Dermis microvascular lymphatic vessel endothelial cell (primary cell): ENCODE measurements at places on chromosomes 13 and 19. TPM values are rescaled to one million over a fixed set of nuclear protein-coding genes. Genes with fewer than 3 reads are reported as not detected.

GRCh38 chr19:7681340-7682174, 924 bp downstream of the TRAPPC5 start:
- peak; percentile 75 for DNase-seq

GRCh38 chr13:34038541-34039068, 220.7 kb downstream of the RFC3 start:
- DNase-seq = no peak

DNA sequence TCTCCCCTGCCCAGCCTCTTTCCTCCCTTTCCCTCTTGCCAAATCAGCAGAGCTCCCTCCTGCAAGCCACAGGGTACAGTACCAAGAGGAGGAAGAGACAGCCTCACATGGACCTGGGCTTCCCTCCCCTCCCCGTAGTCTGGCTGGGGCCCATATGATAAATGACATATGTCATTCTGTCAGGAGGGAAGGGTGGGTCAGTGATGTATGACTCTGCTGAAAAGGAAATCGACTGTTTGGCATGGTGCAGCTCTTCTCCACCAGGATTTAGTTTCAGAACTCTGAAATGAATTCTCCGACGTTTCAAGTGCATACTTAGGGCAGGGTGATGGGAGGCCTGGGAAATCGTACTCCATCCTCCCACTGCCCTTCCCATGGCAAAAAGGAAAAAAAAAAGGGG, 9.8 kb downstream of the TSHZ3 start:
- no peak for DNase-seq

- peak; percentile 32 for DNase-seq
Observed at GRCh38 chr19:41753159-41753558, 2.2 kb upstream of the CEACAM6 start.

GRCh38 chr13:75713852-75714251, 77.7 kb downstream of the LMO7 start:
- no peak for DNase-seq

- DNase-seq = no peak
Observed at GRCh38 chr19:14916848-14917247, 24.4 kb upstream of the OR7C2 start.

DNA sequence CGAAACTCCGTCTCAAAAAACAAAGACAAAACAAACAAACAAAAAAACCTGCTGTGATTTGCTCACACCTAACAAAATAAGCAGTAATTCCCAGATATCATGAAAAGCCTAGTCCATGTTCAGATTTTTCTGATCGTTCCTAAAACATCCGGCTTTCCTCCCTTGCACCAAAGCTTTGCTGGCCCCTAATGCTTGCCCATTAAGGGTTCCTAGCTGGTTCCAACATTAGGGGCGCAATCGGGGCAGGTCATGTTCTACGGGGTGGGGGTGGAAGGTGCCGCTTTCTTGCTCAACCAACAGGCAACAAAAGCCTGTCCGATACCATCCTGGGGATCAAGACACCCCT, 25.5 kb upstream of the FXYD3 start:
- DNase-seq = no peak

DNA sequence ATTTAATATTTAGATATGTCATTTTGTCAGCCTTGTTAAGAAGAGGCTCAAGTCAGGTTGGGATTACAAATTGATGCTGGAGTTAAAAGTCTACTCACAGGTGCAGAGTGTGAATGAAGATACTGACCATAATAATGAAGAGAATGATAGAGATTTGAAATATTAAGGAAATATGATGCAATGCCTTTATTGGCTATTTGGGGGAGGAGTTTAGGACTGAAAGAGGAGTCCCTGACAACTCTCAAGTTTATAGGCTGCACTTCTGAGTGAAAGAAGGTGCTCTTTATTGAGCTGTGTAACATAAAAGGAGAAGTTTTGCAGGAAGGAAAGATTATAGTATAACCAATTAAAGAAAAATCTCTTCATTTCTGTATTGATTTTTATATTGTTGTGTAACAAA, 827.7 kb upstream of the PCDH9 start:
- DNase-seq = no peak

DNA sequence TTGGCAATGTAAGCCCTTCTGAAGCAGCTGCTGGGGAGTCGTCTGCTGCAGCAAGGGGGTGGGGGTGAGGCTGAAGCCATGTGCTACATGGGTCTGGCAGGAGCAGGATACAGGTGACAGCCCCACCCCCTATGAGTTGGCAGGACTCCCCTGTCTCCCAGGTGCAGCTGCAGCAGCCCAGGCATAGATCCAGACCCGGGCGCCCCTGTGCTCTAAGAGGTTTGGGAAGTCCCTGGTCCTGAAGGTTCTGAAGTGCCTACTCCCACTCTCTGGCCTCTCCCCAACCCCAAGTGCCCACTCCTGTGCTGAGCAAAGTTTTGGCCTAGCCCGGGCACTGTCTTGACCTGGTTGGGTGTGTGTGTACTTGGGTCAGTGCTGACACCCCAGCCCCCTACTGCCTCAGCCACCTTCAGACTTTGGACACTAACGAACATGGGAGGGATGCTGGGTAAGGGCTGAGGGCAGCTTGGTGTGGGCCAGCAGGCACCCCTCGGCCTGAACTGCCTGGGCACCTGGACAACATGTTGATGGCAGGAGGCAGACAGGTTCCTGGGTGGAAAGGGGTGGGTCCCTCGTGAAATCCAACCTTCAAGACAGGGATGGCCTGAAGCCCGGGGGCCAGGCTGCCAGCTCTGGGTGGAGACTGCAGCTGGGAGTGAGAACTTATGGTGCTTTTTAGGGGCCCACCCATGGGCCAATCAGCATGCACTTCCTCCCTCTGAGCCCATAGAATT, 54.1 kb upstream of the SLITRK6 start:
- DNase-seq = no peak

DNA sequence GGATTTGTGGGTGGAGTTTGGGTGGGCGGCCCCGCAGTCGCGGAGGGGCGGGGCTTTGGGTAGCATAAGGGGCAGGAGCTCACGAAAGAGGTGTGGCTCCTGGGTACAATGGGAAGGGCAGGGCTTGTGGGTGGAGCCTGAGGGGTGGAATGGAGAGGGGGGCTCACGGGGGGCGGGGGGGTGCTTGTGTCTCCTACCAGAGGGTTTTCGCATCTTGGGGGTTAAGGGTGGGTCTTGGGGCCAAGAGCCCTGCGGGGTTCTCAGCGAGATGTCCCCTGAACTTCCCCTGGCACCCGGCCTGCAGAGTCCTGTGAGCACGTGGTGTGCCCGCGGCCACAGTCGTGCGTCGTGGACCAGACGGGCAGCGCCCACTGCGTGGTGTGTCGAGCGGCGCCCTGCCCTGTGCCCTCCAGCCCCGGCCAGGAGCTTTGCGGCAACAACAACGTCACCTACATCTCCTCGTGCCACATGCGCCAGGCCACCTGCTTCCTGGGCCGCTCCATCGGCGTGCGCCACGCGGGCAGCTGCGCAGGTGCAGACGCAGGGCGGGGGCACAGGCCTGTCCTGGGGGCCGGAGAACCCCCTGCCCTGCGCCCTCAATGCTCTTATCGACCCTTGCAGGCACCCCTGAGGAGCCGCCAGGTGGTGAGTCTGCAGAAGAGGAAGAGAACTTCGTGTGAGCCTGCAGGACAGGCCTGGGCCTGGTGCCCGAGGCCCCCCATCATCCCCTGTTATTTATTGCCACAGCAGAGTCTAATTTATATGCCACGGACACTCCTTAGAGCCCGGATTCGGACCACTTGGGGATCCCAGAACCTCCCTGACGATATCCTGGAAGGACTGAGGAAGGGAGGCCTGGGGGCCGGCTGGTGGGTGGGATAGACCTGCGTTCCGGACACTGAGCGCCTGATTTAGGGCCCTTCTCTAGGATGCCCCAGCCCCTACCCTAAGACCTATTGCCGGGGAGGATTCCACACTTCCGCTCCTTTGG, 5.1 kb downstream of the FSTL3 start:
- DNase-seq = peak; percentile 97

GRCh38 chr19:39410831-39411080, 1.7 kb upstream of the PLEKHG2 start:
- no peak for DNase-seq

- no peak for DNase-seq
Observed at GRCh38 chr19:36115453-36116343, at the start of gene TBCB. Gene TBCB (plus strand): TSS chr19:36115468. CDS start chr19:36115561, 93 bp downstream.

- no peak for DNase-seq
Observed at GRCh38 chr19:52533901-52534300, 6.4 kb downstream of the ZNF808 start.

DNA sequence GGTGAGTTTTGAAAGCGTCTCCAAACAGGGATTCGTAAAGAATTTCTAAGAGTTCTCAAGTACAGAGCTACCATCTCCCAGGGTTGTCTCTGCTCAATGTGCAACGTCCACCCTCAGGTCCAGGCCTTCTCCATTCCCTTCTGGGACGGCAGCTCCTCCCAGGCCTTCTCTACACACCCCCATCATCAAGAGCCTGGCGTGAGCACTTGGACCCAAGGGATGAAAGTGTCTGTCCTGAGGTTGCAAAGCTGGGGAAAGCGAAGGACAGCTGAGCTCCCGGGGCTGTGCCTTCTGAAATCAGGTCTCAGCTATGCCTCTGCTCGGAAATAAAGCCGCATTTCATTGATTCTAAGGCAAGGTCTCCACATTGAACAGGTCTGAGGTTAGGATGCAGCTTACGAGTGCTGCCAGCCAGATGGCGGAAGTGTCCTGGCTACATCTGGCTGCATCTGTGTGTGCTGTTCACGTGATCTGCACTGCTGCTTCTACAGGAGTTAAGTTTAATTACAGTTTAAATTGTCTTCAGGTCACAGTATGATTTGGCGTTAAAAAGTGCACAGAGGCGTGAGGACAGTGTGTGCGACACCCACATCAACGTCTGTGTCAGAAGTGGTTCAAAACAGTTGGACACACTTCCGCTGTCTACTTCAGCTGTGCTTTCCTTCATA, 27.0 kb upstream of the MIER2 start:
- no peak for DNase-seq

DNA sequence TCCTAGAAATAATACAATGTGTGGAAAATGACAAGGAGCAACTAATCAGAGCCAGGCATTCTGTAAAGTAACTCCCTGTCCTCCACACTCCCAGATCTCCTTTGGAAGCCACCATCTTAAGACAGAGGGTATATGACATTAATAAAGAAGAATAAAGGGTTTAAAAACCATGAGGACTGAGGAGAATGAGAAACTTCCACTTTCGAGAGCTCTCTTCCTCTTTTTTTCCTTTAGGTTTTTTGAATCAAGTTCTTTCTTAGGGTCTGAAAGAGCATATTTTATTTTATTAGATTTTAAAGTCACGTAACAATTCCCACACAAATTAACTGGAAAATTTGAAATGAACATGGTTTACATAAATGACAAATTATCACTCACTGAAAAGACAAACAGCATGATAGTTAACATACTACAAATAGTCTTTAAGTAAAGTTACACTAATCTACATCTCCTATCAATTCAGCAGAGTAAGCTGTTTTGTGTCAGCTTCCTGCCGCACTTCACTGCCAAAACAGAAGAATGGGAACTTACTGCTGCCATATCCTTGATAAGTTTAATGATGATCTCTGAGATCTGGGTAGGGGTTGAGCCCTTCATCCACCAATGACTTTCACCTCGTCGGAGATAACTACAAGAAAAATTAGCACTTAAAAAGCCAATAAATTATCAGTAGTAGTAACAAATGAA, 38.6 kb upstream of the FBXL3 start:
- no peak for DNase-seq

DNA sequence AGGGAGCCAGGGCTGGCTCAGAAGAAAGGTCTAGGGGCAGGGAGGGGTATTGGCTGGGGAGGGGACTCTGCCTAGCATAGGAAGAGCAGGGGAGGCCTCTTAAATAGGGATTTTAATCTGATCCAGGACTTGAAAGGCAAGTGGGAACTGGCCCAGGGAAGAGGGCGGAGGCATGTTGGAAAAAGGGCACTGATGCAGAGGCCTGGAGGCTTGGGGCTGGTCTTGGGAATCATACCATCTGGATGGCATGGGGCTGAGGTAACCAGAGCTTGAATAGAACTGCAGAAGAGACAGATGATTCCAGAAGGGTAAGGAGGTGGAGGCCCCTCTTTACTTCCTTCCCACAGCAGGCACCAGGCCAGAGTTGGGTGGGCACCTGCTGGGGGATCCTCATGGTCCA, 29.1 kb downstream of the CERS4 start:
- no peak for DNase-seq

DNA sequence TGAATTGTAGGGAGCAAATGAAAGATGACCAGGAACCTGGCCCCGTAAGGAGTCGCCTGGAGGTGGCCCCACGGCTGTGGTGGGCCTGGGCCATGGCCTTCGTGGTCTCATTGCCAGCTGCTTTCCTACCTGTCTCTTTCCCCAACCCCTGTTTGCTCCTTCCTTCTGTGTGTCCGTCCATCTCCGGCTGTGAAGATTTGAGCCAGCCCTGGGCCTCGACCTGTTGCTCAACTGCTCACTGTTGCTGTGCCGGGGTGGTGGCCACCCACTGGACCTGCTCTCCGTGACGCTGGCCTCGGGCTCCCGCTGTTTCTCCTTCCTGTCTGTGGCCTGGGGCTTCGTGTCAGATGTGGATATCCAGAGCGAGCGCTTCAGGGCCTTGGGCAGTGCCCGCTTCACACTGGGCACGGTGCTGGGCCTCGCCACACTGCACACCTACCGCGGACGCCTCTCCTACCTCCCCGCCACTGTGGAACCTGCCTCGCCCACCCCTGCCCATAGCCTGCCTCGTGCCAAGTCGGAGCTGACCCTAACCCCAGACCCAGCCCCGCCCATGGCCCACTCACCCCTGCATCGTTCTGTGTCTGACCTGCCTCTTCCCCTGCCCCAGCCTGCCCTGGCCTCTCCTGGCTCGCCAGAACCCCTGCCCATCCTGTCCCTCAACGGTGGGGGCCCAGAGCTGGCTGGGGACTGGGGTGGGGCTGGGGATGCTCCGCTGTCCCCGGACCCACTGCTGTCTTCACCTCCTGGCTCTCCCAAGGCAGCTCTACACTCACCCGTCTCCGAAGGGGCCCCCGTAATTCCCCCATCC, 8.5 kb downstream of the DBP start:
- DNase-seq = no peak

DNA sequence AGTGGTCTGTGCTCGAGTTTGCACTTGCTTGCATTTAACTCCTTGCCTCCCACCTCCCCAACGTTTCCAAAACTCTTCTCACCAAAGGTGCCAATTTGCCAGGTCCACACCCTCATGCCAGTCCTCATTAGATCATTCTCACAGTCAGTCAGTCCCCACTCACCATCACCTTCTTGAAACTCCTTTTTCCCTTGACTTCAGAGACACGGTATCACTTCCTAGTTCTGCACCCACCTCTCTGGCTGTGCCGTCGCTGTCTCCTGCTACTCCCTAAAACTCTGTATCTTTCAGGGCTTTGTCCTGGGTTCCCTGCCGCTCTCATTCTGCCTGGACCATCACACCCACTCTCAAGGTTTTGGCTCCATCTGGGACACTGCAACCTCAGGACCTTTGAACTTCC, 19.6 kb downstream of the OLFM2 start:
- no peak for DNase-seq

The UBAC2 gene
- 25.8 and 33.9 TPM in 2 replicates for total RNA-seq

The ZNF878 gene
- total RNA-seq = 0.13 and 0.26 TPM in 2 replicates

The CEACAM6 gene
- not detected in 2 replicates for total RNA-seq

The HRC gene
- not detected in 2 replicates for total RNA-seq

The BRME1 gene
- total RNA-seq = 0.25 and 0.39 TPM in 2 replicates

The MBD3L3 gene
- total RNA-seq = not detected in 2 replicates

The SELENOW gene
- total RNA-seq = 200 and 277 TPM in 2 replicates

The FSD1 gene
- total RNA-seq = 6.3 and 7.4 TPM in 2 replicates

The ZNF587B gene
- total RNA-seq = 13.5 and 14.5 TPM in 2 replicates

The FREM2 gene
- total RNA-seq = not detected in 2 replicates
